ENCODE measurements at places on chromosomes 2 and 18. TPM values are rescaled to one million over a fixed set of nuclear protein-coding genes. Genes with fewer than 3 reads are reported as not detected.

Gene PAX8
- total RNA-seq: not detected

Gene HOXD13
- total RNA-seq: not detected

DNA sequence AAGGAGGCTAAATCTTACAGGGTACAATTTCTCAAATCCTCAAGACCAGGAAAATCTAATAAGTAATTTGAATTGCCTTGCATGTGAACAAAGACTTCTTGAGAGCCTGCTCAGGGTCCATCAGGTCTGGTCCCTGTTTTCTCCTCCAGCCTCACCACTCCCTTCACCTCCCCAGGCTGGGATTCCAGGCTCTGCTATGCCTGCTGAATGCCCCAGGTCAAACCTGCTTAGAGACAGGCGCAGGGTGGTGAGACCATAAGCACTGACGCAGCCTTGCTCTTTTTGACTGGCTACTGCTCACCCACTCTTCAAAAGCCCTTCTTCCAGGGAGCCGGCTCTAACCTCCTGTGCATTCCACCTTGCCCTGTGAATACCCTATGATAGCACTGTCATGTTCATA is 356.4 kb upstream of the ACVR2A start:
- no peak for DNase-seq

Gene CCDC68
- 4.1 TPM for total RNA-seq

DNA sequence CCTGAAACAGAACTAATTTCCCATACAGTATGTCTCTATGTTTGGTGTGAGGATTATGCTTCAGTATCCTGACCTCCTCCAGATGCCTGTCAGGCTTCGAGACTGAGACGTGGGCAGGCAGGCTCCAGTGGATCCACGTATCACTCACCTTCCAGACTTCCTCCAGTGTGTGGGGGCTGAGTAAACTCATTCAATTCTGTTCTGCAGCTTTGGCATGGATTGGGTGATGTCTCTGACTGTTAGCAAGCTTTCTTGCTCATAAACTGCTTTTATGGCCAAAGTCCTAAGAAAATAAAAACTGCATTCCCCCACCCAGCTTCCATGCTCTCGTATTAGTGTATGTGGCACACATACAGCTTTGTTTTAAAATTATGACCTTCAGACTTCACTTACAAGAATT is 53.6 kb downstream of the CCDC93 start:
- no peak for DNase-seq

Gene EMILIN1
- 44.2 TPM for total RNA-seq

Gene AOX1
- 36.0 TPM for total RNA-seq

GRCh38 chr18:77268456-77268855 is 18.8 kb downstream of the GALR1 start:
- DNase-seq: no peak

- DNase-seq: no peak
Measured at GRCh38 chr2:68971591-68972231, 2.7 kb upstream of the GKN1 start.

Gene TMEM178A
- 6.0 TPM for total RNA-seq

- peak; percentile 79 for DNase-seq
Measured at GRCh38 chr2:216838151-216838550, 21.7 kb downstream of the TNP1 start.

GRCh38 chr2:236265675-236266074 is 1.5 kb upstream of the ASB18 start:
- DNase-seq: no peak

GRCh38 chr18:48766026-48766425 is 184.7 kb downstream of the SMAD7 start:
- no peak for DNase-seq

GRCh38 chr2:128317181-128317898 is 1.3 kb downstream of the HS6ST1 start:
- DNase-seq: peak; percentile 55

- DNase-seq: no peak
Measured at GRCh38 chr2:28300485-28301341, 91.9 kb upstream of the FOSL2 start.

DNA sequence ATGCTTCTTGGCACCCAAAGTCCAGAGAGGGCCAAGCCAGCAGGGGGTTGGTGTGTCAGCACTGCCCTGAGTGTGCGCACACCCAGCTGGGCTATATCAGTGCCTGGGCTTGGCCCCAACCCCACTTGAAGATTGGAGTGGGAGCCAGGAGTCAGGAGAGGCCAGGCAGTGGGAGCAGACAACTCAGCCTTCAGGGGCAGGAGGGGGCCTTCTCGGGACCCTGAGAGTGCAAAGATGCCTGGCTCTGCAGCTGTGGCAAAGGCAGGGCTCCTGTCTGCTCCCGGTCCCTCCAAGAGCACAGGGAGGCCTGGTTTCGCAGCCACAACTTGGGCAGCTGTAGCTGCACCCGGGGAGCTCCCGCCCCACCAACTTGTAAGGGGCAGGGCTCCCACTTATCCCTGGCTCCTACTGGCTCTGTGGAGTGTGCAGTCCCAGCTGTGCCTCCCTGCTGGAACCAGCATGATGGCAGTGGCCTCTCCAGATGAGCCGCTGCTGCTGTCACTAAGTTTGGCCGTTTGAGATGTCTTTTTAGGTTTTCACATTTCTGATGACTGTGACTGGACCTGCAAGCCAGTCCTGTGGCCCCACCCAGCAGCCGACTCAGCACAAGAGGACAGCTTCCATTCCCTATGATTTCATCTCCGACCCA is 148.8 kb upstream of the HS6ST1 start:
- DNase-seq: peak; percentile 77

Gene TUBA3E
- total RNA-seq: 5.7 TPM

GRCh38 chr2:233528182-233528581 is 38.4 kb downstream of the USP40 start:
- DNase-seq: no peak

Gene VIL1
- total RNA-seq: not detected

Gene SLC23A3
- 0.95 TPM for total RNA-seq
